ENCODE measurements at places on chromosomes 3 and 15.
A peak's percentile ranks its signal among the peaks of the same experiment; 100 is the strongest.

DNA sequence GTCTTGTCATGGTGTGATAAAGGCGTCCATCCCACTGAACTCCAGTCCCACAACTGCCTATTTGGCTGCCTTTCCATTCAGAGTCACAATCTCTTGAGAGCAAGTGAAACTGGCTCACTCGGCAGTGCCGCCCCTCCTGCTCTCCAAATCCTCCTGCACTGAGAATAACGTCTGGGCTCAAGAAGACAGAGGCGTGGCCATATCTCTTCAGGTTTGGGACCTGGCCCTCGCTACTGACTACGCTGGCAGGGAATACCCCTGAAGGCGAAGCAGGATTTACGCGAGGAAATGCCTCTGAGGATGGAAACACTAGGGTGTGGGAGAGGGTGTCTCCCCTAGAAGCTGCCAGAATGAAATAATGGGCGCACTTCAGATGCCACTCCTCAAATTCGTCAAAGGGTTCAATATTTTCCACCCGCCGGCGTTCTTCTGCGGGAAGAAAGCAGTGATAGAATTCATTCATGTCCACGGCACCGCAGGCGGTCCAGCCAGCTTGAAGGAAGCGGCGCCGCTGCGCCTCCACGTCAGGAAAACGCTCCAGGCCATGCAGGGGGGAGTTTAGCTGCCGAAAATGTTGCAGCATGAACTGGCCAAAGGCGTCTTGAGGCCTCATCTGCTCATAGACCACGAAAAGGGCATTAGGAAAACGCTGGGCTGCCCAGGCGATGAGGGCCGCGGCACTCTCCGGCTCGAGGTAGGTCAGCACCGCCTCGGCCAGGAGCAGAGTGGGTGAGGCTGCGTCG is 985 bp downstream of the LCMT2 start:
- peak; percentile 29 for DNase-seq

DNA sequence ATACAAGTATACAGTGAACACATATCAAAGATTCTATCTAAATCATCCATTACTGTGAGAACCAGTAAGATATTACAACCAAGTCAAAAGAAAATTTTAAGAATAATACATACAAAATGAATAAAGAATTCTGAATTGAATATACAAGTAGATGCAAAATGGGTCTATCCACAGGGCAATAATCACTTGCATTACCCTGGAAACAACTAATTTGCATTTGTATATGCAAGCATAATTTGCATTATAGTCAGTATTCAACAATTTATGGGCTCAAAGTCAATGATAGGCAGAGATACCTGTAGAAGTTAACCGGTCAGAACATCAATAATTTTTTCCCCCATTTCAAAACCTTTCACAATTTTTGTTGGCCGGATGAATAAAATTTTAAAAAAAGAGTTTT is 512.2 kb upstream of the ALCAM start:
- DNase-seq: no peak

DNA sequence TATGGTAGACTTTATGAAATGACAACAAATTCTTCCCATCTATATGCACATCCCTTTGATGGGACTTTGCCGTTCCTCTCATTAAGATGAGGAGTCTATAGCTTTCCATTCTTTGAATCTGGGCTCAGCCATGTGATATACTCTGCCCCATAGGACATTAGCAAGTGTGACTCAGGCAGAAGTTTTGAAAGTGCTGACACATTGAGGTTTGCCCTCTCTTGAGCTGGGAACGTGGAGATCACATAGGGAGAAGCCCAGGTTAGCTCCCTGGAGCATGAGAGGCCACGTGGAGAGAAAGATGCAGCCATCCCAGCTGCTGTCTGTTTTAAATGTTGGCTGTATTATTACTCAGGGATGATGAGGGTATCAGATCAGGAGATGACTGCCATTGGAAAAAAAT is 67.7 kb upstream of the OXTR start:
- DNase-seq: no peak

DNA sequence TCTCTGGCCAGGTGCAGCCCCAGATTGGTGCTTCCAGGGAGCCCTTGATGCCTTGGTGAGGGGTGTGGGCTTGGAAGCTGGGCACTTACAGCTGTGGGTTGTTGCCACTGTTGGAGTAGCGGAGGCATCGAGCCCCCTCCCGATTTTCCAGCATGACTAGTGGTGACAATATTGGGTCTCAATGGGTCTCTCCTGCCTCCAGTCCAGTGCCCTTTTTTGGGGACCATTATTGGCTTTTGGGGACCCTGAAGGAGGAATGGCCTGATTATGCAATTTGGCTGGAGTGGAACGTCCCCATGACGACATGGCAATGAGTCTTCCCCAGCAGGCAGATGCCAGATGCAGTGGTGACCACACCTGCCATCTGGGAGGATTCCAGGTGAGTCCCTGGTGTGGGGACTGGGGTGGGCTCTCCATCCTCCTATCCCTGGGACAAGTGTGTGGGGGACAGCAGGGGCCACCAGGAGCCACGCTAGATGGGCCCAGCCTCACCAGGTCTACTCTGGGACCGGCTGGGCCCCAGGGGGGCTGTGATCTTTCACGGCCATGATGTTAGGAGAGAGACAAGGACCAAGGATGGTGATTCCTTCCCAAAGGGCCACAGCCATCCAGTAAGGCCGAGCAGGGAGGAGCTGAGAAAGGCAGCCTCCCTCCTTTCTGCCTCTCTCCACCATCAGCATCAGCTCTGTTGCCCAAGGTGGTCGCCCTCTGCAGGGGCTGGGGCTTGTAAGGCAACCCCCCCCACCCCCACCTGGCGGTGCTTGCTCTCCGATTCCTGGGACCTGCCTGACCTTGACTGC is 196.8 kb downstream of the GOLGA6L6 start:
- no peak for DNase-seq

DNA sequence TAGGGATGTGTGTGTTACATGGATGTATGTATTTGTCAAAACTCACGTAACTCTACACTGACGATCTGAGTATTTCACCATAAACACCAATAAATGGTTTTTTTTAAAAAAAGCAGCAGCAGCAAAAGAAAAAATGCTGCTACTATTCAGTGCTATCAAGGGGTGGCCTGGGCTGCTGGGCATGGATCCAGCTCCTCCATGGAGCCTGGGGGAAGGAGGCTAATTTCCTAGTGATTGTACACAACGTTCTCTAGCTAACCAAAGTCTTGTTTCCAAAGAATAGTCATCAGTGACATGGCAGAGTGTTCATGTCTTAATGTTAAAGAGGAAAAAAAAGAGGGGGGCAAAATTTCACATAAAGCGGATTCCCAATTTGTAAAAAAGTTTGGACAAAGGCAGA is 29.0 kb downstream of the POMGNT2 start:
- DNase-seq: no peak

- DNase-seq: no peak
These were observed 67.7 kb downstream of the IFT80 start for GRCh38 chr3:160331127-160331937.

All from transverse colon (tissue), 4 donors.